ENCODE measurements at places on chromosomes 7 and 10.

DNA sequence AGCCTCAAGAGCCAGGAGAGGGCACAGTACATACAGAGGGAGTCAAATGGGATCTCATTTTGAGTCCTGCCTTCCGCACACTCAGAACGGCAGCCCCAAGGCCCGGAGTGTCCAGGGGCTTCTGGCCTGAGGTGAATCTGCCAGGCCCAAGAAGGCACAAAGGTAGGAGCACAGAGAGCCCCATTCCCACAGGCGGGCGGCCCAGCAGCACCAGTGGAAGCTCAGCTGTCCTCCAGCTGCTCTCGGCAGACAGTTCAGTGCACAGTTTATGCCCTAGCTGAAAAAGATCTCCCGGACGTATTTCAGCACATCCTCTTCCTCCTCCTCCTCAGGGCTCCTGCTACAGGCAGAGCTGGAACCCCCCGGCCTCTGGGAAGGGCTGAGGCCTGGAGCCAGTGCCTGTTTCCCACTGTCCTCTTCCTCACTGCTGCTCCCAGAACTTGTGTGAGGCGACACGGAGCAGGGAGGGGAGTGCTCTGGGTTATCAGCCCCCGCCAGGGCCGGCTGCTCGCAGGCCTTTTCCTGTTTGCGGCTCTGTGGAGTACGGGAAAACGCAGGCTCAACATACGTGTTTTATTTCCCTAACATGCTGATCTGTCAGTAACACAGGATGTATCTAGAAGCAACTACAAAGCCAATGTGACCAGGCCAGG, 4.0 kb downstream of the CYREN start:
- no peak for DNase-seq

- DNase-seq = no peak
Observed at GRCh38 chr7:131629217-131629882, 72.9 kb upstream of the PODXL start.

DNA sequence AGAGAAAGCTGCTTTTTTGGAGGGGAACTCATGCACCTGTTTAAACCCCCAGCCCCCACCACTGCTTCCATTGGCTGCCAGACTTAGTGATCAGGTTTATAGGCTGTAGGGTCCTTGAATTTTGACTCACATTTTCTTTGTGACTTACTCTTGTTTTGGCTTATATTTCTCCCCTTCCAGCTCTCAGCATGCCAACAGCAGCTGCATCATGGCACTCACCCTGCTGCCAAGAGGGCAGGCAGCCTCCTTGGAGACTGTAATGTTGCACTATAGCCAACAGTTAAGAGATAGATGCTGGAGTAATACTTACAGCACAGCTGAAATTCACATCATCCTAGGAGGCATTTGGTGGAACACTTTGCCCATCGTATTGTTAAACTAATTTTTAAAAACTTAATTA, 98.0 kb upstream of the GLCCI1 start:
- no peak for DNase-seq

DNA sequence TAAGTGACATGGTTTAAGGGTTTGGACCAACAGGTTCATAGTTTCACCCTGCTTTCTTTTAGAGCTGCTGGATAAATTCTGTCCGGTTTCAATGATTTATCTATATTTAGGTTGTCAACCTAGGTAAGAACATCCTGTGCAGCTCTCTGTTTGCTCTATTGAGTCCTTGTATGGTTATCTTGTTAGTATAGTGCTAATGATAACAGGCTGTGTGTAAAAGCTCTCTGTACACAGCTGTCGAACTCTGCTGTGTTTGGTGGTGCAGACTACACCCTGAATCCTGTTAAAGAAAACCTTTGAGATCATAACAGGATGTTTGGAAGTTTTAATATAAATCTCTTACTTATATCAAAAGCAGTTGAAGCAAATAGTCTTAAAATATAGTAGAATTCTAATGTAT, 219.2 kb downstream of the SDK1 start:
- no peak for DNase-seq

GRCh38 chr10:127874671-127875448, 17.9 kb downstream of the CLRN3 start:
- DNase-seq = no peak

DNA sequence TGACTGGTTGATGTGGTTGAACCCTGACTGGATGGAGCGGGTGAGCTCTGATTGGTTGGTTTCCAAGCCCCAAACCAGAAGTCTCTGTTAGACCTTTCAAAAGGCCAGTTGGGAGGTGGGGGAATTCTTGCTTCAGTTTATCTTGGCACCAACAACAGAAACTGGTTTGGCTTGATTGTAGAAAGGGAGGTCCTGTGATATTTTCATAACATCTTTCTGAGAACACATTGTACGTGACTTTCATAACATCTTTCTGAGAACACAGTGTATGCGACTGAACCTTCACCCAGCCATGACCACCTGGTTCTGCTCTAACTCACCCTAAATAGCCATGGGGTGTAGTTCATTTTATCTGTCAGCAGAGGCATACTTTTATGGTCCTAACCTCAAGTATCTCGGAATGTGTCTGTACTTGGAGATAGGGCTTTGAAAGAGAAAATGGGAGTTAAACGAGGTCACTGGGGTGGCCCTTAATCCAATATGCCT, 88.3 kb downstream of the GALNT17 start:
- DNase-seq = no peak

GRCh38 chr7:150450491-150451001, at the start of gene GIMAP8:
TSS of gene GIMAP8 (plus strand) at chr7:150450630. CDS start at chr7:150466699, 16,069 bp downstream.
- DNase-seq = peak; percentile 62

DNA sequence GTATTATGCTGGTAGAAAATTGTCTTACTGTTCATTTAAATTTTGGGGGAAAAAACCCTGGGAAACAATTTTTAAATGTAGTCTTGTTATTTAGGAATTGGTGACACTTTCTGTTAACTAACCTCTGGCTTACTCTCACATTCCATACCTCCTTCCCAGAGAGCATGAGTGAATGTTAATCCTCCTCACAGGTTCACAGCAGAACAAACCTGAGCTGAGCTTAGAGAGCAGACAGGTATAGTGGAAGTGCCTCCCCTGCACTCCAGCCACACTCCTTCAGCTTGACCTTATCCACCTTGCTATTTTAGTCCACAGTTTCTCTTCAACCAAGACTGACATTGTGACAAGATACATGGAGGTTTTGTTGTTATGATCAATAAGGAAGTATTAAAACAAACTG, 235.9 kb downstream of the FOXP2 start:
- no peak for DNase-seq

GRCh38 chr7:155002411-155003091, 373 bp downstream of the PAXIP1 start:
- peak; percentile 49 for DNase-seq

- DNase-seq = no peak
Observed at GRCh38 chr10:5981529-5981928, 4.2 kb upstream of the IL15RA start.

DNA sequence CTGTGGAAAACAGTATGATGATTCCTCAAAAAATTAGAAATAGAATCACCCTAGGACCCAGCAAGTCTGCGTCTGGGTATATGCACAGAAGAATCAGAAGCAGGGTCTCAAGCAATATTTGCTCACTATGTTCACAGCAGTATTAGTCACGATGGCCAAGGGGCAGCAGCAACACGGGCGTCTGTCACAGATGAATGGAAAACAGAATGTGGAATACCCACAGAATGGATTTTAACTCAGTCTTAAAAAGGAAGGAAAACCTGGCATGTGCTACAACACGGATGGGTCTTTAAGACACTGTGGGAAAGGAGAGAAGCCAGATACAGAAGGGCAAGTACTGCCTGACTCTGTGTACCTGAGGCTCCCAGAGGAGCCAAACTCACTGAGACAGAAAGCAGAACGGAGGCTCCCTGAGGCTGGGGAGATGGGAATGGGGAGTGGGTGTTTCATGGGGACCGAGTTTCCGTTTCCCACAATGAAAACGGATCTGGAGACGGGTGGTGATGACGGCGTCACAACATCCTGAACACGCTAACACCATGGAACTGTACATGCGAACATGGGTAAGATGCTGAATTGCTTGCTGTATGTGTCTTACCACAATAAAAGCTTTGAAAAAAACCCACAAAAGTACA, 36.7 kb upstream of the INPP5A start:
- DNase-seq = no peak

GRCh38 chr10:46787321-46787615, 124.0 kb upstream of the PTPN20 start:
- DNase-seq = peak; percentile 27

DNA sequence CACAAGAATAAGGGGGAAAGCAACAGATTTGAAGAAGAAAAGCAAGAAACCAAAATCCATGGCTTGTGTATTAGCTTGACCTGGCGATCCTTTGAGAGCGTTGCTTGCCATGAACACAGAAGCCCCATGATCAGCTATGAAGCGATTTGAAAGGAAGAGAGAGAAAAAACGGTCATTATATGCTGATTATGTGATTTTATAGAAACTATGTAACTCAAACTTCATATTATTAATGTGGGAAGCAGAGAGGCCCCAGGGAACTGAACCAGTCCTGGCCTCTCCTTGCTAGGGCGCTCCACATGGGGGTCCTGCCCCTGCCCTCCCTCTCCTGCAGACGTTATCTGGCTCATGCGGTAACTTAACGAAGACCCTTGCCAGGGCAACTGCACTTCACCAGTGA, 306.1 kb upstream of the ADARB2 start:
- no peak for DNase-seq

- DNase-seq = no peak
Observed at GRCh38 chr10:241966-242643, 106.8 kb downstream of the ZMYND11 start.

GRCh38 chr10:59997827-59998525, 91.6 kb upstream of the CCDC6 start:
- no peak for DNase-seq

- DNase-seq = no peak
Observed at GRCh38 chr7:20010877-20011276, 206.3 kb downstream of the MACC1 start.

- no peak for DNase-seq
Observed at GRCh38 chr10:61063901-61064300, 119.9 kb upstream of the RHOBTB1 start.

DNA sequence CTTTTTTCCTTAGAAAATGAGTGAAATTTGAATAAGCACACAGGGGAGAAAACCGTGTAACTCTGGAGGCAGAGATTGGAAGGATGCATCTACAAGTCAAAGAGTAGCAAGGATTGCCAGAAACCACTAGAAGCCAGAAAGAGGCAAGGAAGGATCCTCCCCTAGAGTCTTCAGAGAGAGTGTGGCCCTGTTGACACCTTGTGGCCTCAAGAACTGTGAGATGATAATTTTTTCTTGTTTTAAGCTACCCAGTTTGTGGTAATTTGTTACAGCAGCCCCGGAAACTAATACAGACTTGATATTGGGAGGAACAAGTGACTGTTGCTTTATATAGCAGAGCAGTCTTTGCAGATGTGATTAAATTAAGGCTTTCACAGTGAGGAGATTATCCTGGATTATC, 3.6 kb upstream of the GIMAP7 start:
- no peak for DNase-seq

DNA sequence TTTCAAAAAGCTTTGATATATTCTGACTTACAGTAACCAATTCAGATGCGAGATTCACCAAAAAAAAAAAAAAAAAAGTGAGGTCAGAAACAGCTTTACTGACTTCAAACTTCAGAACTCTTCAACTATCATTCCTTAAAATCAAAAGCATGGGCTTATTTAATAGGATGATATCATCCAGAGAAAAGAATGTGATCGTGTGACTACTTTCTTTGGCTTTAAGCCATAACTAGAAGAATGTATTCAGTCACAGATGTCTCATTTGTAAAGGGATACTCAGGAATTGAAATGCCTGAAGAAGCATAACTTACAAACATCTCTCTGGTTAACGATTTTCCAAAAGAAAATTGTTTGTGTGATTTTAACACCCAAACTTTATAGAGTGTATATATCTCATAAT, 11.5 kb downstream of the TPK1 start:
- DNase-seq = no peak

- DNase-seq = no peak
Observed at GRCh38 chr7:42972699-42973500, 40.7 kb downstream of the MRPL32 start.

- DNase-seq = peak; percentile 65
Observed at GRCh38 chr7:128398016-128398840, 11.6 kb downstream of the IMPDH1 start.

- no peak for DNase-seq
Observed at GRCh38 chr10:10872035-10872673, 145.5 kb upstream of the CELF2 start.

DNA sequence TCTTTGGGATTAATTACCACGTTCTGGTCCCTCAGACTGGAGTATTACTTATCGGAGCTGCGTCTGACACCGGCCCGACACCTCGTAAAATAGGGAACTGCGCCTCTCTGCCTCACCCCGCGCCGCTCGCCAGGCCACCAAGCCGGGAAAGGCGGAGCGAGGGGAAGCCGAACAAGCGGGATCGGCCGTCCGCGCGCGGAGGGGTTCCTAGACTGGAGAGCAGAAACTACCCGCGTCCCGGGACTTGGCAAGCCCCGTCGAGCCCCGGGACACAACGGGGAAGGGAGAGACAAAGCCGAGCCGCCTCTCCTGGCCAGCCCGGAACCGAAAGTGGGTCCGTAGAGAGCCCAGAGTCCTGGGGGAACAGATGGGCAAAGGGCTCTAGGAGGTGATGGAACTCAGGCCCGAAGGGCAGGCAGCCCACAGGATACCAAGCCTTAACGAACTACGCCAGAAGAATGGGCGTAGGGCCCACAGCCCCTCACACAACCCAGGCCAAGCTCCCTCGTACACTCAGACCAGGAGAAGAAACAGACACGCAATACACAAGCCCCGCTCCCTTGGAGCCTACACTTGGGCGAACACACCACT, 6.5 kb downstream of the LBX1 start:
- no peak for DNase-seq

DNA sequence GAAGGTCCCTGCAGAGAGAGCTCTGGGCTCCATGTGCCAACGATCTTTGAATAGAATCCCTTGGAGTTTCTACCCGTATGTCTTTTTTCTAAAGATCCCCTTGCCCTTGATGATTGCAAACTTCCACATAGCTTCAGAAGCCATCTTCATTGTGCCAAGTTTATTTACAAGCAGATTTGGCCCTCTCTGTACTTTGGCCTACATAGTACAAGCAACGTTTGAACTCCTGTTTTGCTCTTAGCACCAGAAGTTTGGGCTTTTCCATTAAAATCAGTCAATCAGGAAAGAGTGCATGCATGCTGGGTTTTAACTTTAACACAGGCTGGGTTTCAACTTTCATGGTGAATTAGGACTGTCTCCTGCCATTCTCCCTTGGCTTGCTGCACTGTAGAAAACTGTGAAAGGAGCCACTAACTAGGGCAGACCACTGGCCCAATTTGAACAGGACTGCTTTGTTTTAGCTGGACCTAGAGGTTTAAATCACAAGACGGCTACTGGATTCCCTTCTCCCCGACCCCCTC, 557.6 kb upstream of the GALNT17 start:
- no peak for DNase-seq

GRCh38 chr7:156238366-156239133, 402.0 kb upstream of the RNF32 start:
- DNase-seq = no peak

GRCh38 chr10:47137311-47137851, 162.6 kb upstream of the GDF10 start:
- DNase-seq = no peak

- no peak for DNase-seq
Observed at GRCh38 chr7:66523409-66523808, 105.3 kb upstream of the KCTD7 start.

- DNase-seq = no peak
Observed at GRCh38 chr10:113552014-113552413, 839 bp upstream of the HABP2 start.

Data from activated naive CD8-positive, alpha-beta T cell treated with anti-CD3 and anti-CD28 coated beads, Interleukin-2, amount 50 U/mL, for 24 hours (primary cell).